ENCODE measurements at places on chromosomes 11 and 22. TPM values are rescaled to one million over a fixed set of nuclear protein-coding genes. Genes with fewer than 3 reads are reported as not detected.
A peak's percentile ranks its signal among the peaks of the same experiment; 100 is the strongest.

DNA sequence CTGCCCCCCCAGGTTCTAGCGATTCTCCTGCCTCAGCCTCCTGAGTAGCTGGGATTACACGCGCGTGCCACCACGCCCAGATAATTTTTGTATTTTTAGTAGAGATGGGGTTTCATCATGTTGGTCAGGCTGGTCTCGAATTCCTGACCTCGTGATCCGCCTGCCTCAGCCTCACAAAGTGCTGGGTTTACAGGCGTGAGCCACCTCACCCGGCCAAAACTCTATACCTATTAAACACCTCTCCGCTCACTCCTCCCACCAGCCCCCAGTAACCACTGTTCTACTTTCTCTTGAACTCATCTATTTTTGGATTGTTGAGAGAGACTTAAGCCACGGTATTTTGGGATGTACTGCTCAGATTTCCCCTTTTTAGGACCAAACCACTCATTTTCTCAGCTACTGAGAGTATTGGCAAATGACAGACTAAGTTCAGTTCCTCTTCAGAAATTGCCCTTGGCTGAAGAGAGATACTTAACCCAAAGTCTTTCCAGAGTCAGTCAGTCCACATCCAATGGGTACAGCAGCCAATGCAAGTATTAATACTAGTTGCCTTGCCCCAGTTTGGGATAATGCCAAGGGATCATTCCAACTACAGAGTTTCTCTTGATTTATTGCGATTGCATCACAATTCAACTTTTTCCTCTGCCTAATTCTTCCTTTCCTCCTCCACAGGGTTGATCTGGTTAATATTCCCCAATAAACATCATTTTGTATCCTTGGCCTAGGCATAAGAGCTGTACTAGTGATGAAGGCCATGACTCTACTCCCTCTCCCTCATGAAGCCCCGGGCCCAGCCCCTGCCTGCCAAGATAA, 36.8 kb upstream of the CSTF3 start:
- DNase-seq: no peak

- DNase-seq: no peak
These were observed 12.7 kb downstream of the CSNK1E start for GRCh38 chr22:38304526-38304925.

- DNase-seq: no peak
These were observed 53.4 kb downstream of the SLC1A2 start for GRCh38 chr11:35365961-35366360.

DNA sequence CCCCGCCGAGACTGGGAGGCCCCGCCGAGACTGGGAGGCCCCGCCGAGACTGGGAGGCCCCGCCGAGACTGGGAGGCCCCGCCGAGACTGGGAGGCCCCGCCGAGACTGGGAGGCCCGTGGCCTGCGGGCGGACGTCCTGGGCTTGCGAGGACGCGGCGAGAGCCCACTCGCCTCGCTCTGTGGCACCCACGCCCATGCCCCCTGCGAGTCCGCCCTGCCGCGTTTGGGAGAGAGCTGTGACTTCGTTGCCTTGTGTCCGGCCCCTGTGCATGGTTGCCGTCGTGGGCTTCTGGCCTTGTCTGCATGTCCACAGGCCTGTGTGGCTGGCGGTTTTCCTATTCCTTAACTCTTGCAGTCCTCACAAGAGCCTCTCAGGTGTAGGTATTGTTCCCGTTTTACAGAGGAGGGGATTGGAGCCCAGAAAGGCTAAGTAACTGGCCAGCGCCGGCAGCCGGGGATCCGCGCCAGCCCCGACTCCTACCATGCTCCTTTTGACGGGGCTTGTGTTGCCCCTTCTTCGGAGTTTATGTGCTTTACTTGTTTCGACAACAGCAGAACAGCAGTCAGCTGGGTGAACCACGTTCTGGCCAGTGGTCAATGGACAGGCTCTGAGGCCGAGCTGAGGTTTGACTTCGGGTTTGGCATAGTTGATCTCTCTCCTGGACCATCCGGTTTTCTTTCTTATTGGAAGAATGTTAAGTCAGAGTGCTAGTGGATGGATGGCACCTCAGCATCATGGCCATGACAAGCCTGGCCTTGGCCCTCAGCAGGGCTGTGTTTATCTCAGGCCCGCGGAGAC, 741 bp downstream of the PHRF1 start:
- DNase-seq: peak; percentile 86

Gene SLC22A8
- not detected for total RNA-seq

Data from upper lobe of left lung (tissue), 6 donors.